Activated naive CD4-positive, alpha-beta T cell treated with anti-CD3 and anti-CD28 coated beads, Interleukin-2, amount 50 U/mL, for 72 hours (primary cell): ENCODE measurements at places on chromosomes 1 and 21.

DNA sequence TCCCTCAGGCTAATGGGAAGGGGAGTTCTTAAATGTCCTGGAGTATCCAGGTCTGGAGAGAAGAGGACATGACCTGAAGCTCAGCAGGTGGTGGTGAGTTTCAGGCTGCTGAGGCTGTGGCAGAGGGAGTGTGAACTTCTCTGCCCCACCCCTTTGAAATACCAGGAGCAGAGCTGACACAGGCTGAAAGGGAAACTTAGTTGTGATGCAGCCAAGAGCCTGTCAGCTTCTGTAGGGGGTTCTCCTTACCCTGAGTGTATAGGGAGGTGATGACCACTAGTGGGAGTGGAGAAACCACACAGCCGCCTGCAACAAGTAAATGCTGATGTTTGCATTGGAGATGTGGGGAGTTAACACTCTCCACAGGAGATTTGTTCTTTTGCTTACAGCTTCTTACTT is 152.3 kb downstream of the FCRL5 start:
- DNase-seq = no peak

GRCh38 chr1:51473331-51474115 is 45.5 kb downstream of the EPS15 start:
- DNase-seq = no peak

GRCh38 chr1:236523704-236524141 is at the start of gene LGALS8:
Gene LGALS8 (plus strand): TSS chr1:236523982. CDS start chr1:236526071, 2,089 bp downstream.
- DNase-seq = peak; percentile 84

GRCh38 chr1:41917076-41917475 is 1.6 kb downstream of the HIVEP3 start:
- no peak for DNase-seq

DNA sequence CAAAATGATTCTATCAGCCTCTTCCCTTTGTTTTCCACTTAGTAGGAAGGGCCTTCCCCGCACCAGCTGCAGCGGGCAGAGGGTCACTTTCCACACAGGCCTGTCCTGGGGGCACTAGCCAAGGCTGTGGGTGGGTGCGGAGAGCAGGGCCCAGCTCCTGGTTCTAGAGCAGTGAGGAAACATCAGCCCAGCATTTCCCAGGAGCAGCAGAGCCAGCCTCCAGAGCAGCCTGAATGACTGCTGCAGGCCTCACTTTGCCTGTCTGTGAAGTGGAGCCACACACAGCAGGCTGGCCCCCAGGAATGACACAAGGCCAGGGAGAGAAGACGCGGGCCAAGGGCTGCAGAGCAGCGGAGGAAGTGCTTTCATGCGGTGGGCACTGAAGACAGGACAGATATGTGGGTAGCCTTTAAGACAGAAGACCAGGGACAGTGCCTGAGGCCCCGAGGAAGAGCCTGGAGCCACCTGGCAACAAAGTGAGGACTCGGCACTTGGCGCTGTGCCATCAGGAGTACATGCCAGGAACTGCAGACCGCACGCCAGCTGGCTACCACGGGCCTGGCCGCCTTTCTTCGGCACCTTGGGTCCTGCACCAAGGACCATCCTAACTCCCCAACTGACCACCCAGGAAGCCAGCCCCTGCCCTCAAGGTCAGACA is 42.0 kb downstream of the ACOT7 start:
- DNase-seq = no peak

GRCh38 chr1:212737559-212737958 is 37.9 kb upstream of the BATF3 start:
- no peak for DNase-seq

GRCh38 chr21:15614766-15615165 is 115.0 kb upstream of the USP25 start:
- DNase-seq = no peak

GRCh38 chr1:186864296-186864695 is 35.5 kb downstream of the PLA2G4A start:
- no peak for DNase-seq

DNA sequence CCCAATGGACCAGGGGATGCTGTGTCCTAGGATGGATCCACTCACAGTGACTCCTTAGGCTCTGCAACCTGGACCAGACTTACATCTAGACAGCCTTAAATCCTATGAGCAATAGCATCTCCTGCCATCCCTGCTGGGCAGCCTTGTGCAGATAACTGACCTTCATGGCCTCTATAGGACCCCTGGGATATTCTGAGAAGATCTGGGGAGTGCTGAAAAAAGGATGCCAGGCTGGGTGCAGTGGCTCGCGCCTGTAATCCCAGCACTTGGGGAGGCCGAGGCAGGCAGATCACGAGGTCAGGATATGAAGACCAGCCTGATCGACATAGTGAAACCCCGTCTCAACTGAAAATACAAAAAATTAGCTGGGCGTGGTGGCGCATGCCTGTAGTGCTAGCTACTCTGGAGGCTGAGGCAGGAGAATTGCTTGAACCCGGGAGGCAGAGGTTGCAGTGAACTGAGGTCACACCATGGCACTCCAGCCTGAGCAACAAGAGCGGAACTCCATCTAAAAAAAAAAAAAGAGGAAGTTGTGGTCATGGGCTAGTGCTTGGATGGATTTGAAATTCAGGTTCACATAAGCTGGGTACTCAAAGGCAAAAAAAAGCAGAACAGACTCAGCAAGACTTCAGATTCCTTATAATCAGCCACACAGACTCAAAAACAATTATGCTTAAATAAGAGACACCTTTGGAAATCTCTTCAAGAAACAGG is 10.9 kb upstream of the SH2D1B start:
- no peak for DNase-seq

DNA sequence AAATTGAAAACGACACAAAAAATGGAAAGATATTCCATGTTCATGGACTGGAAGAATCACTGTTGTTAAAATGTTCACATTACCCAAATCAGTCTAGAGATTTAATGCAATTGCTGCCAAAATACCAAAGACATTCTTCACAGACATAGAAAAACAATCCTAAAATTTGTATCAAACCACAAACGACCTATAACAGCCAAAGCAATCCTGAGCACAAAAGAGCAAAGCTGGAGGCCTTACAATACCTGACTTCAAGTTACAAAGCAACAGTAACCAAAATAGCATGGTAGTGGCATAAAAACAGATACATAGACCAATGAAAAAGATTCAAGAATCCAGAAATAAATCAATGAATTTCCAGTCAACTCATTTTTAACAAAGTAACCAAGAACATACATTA is 1077.3 kb downstream of the KCNT2 start:
- no peak for DNase-seq

GRCh38 chr21:42524341-42525028 is 10.8 kb downstream of the SLC37A1 start:
- DNase-seq = no peak

- DNase-seq = no peak
Measured at GRCh38 chr1:197269053-197269452, 1.0 kb downstream of the CRB1 start.

GRCh38 chr21:15164678-15165303 is 100.0 kb upstream of the NRIP1 start:
- DNase-seq = no peak

- no peak for DNase-seq
Measured at GRCh38 chr21:26782747-26783146, 62.5 kb downstream of the ADAMTS1 start.

DNA sequence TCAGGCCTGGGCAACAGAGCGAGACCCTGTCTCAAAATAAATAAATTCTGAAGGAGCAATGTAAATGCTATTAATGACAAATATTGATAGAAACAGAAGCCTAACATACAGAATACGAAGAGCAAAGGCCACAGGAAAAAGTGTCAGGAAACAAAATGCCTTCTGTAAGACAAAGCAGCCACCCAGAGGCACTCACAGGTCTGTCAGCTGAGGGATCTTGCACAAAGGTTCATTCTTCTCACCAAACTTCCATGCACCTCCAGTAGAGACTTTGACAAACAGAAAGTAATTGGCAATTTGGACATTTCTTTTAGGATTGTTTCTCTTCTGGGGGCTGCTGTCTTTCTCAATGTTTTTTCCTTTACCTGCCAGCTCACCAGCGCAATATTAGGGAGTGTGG is 1.2 kb upstream of the ALDH9A1 start:
- DNase-seq = no peak

- DNase-seq = no peak
Measured at GRCh38 chr1:75133750-75134646, at the start of gene LHX8. Gene LHX8 (plus strand): TSS chr1:75134388. CDS start chr1:75136615, 2,227 bp downstream.

DNA sequence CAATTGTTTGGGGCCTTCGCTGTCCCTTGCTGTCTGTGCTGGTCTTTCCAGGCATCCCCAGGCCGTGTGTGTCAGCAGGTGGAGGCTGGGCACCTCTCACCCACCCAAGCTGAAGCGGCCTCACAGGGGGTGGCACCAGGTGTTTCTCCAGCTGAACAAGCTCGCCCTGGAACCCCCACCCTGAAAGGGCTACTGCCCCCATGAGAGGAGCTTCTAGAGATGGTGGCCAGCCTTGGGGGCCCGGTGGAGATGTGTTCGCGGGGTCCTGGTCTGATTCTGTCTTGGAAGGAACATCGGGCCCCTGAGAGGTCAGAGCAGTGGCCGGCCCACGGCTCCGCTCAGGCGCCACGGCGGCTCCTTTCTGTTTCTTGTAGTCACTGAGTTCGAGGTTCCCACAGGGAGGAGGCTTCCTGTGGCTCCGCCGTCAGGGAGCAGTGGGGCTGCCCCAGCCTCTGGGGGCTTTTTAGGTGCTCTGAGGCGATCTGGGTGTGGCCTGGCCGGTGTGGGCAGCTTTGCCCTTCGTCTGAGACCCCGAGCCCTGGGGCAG is 46.9 kb downstream of the SKI start:
- no peak for DNase-seq

- DNase-seq = no peak
Measured at GRCh38 chr1:160685266-160685665, 26.4 kb downstream of the CD48 start.

DNA sequence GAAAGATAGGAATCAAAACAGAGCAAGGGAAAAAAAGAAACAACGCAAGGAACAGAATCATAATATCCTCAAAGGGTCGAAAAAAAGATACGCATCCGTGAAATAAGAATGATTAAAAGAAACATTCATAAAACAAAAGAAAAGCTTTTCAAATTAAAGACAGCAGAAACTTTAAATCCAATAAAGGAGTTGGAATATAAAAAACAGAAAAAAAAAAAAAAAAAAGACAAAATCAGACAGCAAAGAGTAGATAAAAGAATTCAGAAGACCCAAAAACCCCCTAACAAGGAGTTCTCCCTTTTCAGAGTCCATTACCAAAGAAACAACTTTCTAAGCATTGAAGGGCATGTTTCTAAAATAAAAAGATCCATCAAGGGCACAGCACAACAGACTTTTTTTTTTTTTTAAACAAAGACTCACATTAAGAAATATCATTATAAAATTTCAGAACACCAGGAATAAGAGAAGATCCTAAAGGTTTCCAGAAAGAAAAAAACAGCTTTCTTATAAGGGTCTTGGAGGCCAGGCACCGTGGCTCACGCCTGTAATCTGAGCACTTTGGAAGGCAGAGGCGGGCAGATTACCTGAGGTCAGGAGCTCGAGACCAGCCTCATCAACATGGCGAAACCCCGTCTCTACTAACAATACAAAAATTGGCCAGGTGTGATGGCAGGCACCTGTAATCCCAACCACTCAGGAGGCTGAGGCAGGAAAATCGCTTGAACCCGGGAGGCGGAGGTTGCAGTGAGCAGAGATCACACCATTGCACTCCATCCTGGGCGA is 44.7 kb downstream of the ENAH start:
- DNase-seq = no peak

- DNase-seq = no peak
Measured at GRCh38 chr1:55286856-55287602, 71.9 kb upstream of the USP24 start.

GRCh38 chr21:34227386-34227852 is 136.4 kb upstream of the KCNE2 start:
- no peak for DNase-seq

DNA sequence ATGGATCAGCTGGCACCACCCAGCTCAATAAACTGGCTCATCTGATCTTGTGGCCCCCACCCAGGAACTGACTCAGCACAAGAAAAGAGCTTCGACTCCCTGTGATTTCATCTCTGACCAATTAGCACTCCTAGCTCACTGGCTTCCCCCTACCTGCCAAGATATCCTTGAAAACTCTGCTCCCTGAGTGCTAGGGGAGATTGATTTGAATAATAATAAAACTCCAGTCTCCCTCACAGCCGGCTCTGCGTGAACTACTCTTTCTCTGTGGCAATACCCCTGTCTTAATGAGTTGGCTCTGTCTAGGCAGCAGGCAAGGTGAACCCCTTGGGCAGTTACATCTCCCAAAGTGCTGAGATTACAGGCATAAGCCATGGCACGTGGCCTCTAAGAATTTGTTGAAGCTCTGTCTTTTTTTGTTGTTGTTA is 11.8 kb upstream of the RHBDL2 start:
- no peak for DNase-seq

DNA sequence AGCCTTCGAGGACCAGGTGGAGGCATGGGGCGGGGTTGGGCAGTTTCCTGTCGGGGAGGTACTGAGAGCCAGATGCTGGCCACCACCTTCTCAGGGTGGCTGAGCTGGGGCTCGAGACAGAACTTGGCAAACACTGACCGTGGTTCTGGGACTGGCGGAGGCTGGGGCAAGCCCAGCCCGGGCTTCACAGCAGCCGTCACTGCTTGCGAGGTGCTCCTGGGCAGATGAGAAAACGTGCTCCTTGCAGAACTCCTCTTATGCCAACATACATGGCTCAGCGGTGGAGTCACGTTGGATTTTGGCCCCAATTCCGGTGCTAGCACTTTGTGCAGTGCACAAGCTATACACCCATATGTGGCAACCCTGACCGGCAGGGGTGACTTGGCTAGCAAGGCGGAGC is 69.2 kb downstream of the RUNX3 start:
- DNase-seq = no peak

- no peak for DNase-seq
Measured at GRCh38 chr1:40897513-40897912, 35.4 kb upstream of the CITED4 start.

- no peak for DNase-seq
Measured at GRCh38 chr1:10851024-10852013, 54.9 kb upstream of the CASZ1 start.

DNA sequence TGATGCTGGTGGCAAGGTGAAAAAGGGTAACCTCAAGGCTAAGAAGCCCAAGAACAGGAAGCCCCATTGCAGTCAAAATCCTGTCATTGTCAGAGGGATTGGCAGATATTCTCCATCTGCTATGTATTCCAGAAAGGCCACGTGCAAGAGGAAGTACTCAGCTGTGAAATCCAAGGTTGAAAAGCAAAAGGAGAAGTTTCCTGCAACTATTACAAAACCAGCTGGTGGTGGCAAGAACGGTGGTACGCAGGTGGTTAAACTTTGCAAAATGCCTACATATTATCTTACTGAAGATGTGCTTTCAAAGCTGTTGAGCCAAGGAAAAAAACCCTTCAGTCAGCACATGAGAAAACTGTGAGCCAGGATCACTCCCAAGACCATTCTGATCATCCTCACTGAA is 13.7 kb upstream of the VPS45 start:
- DNase-seq = no peak

DNA sequence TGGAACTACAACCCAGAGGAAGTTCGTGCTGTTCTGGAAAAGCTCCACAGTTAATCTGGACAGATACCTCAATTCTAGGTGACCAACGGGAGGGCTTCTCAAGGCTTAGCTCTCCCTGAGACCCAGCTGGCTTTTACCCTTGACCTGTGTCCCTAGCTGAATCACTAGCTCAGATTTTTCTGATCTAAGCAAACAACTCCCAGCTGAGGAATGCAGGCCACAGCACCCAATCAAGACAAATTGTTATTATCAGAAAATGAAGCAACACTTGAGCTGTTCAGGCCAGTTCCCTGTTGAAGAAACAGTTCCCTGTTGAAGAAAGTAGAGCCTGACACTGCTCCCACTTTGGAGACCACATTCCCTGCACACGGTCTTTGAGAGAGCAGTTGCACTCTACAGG is 16.0 kb downstream of the DIO1 start:
- DNase-seq = no peak

GRCh38 chr1:66197785-66198184 is 336.2 kb upstream of the SGIP1 start:
- DNase-seq = no peak

GRCh38 chr21:41831453-41831831 is 47.7 kb downstream of the PRDM15 start:
- DNase-seq = peak; percentile 35
